Endodermal cell (in vitro differentiated cells): ENCODE measurements at places on chromosomes 2 and 18.

GRCh38 chr2:173869244-173870229 is 95.6 kb downstream of the SP3 start:
- DNase-seq = no peak

DNA sequence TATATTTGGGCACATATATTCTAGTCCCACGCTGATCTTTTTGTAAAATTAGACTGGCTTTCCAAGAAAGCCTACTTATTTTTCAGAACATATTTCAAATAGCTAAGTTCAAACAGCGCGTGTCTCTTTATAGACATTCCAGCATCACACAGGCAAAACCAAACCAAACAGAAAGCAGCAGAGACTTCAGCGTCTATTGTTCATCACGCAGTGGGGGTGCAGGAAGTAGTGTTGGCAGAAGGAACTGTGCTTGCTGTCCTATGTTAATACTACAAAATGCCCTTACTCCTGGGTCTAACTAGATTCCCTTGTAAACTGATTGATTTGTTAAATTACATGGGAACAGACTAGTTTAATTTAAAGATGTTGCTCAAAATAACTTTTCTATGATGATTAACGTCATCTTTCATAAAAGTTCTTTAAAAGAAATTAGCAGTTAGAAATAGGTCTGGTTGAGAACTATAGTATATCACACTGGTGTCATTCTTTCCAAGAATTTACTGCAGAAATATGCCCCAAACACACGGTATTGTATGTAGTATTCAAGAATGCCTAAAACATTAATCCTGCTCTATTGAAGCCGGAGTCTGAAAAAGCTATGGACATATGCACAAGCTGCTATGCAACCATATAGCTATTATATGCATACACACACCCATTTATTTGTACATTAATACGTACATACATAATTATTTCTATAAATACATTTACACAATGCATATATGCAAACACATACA is 436.3 kb downstream of the CBLN2 start:
- DNase-seq = peak; percentile 68

DNA sequence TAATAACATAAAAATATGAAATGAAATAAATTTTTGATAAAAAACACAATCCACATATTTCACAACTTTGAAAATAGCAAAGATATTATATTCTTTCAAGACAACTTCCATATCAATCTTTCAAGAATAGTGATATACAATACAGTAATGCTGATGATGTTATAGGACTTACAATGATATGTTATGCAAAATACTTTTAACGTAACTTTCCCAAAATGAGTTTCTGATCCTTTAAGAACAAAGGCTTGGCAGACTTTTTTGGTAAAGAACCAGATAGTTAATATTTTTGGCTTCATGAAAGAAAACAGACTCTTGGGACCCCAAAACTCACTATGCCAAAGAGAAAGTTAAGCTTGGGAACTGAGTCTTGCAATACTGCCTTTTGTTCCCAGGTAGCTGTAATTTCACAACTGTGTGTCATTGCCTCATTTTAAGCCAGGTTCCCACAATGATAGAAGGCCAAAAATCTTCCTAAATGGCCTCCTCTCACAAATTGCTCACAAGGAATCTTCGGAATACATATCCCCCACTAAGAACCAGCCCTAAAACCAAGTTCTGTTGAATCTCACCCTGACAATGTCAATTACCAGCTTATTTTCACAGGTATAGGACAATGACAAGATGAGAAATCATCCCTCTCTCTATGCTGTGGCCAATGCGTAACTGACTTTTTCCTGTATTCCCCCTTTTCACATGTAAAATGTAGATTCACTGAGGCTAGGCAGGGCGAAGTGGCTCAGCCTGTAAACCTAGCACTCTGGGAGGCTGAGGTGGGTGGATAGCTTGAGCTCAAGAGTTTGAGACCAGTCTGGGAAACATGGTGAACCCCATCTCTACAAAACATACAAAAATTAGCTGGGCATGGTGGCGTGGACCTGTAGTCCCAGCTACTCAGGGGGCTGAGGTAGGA is 54.8 kb upstream of the STRN start:
- DNase-seq = no peak

- DNase-seq = no peak
These were observed 24.8 kb upstream of the MALL start for GRCh38 chr2:110140401-110140800.

- DNase-seq = no peak
These were observed 1.6 kb upstream of the RTP5 start for GRCh38 chr2:241867776-241868420.

GRCh38 chr2:160405077-160405867 is 88.3 kb downstream of the RBMS1 start:
- peak; percentile 78 for DNase-seq

- no peak for DNase-seq
These were observed 319.1 kb upstream of the MEX3C start for GRCh38 chr18:51516478-51517038.

DNA sequence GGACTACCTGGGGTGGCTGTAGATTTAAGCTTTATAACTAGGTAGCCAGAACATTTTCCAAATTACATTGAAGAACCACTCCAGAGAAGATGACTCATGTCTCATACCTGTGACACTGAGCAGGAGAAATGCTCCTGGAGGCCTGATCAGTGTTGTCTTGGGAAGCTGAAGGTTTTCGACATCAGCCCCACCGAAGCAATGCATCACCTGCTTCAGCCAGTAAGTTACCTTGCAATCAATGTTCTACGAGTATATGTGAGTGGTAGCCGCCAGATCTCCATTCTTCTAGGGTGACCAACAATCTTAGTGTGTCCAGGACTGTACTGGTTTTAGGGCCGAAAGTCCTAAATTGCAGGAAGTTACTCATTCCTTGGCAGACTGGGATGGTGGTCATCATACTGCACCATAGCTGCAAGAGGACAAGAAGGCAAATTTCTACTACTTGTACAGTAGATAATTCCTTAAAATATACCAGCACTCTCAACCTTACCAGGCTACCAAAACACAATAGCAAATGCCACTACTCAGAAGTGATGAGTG is 109.3 kb upstream of the LINC00305 start:
- no peak for DNase-seq

GRCh38 chr18:45686891-45687611 is 36.9 kb upstream of the SLC14A1 start:
- peak; percentile 63 for DNase-seq

GRCh38 chr18:62919109-62919838 is 203.9 kb downstream of the PHLPP1 start:
- no peak for DNase-seq

- no peak for DNase-seq
These were observed 2.2 kb downstream of the C1D start for GRCh38 chr2:68060652-68061051.

- no peak for DNase-seq
These were observed 241.2 kb upstream of the KCNJ3 start for GRCh38 chr2:154457286-154457685.

GRCh38 chr2:74003494-74004211 is 18.9 kb downstream of the TET3 start:
- peak; percentile 68 for DNase-seq

DNA sequence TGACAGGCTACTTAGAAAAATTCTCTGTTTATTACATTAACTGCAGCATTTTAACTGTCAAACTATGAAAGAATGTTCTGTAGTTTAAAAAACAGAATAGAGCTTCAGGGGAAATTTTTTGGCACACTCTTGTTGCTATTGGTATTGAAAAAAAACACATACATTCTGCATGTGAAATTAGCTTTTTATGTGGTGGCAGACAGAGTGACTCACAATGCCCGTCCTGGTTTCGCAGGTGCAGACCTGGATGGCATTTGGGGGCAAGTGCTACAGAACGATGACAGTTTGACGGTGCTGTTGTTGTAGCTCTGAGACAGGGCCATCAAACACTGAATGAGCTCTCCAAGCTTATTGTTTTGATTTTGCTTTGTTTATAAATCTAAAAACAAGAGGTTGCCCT is 105.0 kb upstream of the MAP3K20 start:
- DNase-seq = no peak

GRCh38 chr18:58928386-58928785 is 63.7 kb downstream of the ZNF532 start:
- DNase-seq = no peak

GRCh38 chr2:13227578-13227977 is 510.8 kb downstream of the TRIB2 start:
- DNase-seq = no peak

DNA sequence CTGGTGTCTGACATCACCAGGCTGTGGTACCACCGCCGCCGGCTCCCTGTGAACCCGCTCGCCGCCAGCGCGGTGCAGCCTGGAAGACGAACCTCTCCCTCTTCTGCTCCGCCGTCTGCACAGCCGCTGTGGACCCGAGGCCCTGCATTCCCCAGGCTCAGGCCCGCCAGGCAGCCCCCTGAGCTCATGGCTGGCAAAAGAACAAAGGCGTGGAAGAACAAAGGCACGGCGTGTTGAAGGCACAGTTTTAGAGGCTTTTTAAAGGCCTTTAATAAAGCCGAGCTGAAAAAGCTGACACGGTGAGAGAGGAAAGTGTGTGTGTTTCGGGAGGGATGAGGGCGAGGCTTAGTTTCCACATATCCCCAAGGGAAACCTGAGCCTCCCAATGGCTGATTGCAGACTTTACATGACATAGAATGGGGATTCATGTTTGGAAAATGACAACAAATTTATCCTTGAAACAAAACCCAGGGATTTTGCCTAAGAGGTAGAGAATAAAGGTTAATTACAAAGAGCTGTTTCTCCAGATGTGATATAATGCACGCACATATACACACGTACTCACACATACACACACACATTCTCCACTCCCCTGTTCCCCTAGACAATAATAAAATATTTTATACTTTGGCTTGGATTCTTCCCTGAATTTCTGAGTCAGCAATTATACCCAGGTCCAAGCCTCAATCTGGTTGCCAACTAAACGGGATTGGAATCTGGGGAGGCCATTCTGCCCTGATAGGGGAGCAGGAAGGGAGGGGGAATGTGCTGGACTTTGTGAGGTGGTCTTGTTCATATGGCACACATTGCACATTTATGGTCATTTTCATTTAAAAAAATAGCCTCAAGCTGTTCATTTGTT is 39.7 kb downstream of the RFX8 start:
- DNase-seq = peak; percentile 81

GRCh38 chr2:238091436-238092060 is 8.6 kb upstream of the ESPNL start:
- no peak for DNase-seq

DNA sequence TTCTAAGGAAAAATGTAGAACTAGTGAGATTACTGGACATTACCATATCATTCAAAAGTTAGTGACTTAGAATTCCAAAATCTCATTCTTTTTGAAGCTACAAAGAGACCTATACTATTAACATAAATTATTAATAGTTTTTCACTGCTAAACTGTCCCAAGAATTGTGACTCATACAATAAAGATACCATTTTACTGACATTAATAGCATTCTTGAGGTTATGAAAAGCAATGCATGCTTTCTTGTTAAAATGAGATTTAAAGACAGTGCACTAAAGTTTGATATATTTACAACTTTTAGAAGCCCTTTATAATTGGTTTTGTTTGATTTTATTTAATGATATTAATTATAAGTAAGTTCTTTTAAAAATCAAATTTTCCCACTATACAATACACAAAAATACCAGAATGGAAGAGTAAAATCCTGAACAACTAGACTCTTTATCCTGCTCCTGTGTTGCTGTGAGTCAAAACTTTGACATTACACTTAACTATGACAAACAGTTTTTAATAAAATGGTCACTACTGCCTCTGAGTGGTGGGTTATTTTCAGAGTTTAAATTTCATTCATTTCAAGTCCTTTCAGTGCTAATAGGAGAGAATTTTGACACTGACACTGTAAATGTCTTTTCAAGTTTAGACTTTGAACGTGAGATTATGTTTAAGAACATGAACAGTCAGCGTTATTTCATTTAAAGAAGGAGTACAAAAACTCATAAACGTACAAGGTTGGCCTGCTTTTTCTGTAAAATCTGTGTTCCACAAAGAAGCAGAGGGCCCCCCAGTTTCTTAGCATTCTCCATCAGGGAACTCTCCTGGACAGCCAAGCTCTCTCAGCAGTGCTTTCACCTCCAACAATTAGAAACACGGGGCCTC is 54.5 kb downstream of the FAM124B start:
- no peak for DNase-seq

DNA sequence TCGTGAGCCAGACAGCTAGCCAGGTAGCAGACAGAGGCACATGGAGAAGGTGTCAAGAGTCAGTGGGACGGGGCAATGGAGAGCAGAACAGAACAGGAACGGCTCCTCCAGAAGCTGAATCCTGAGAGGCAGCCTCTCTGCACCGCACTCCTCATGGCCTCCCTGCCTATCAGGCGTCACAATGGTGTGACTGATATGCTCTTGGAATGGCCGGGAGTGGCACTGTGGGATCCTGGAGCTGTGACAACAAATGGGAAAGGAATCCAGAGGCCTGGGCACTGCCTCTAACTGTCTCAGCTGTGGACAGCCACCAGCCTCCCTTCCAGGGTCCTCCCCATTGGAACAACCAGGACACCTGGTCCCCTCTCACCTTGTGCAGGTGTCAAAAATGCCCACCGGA is 89.1 kb upstream of the ID2 start:
- peak; percentile 68 for DNase-seq

DNA sequence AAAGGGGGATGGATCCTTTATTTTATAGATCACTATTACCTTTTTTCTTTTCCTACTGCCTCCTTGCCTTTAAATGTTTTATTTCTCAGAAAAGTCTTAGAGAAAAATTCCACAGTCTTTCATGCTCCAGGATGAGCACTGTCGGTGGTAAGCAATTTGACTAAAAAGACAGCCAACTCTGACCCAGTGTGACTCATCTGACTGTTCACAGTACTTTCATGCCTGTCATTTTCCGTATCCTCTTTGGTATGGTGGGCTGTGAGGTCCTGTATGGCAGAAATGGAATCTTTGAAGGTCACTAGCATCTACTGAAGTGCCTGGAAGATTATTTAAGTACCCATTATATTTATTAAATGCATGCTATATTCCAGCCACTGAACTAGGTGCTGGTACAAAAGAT is 2.1 kb upstream of the RFTN2 start:
- no peak for DNase-seq

- DNase-seq = no peak
These were observed 76.1 kb upstream of the MAPRE2 start for GRCh38 chr18:34965108-34965507.

- DNase-seq = no peak
These were observed 811.3 kb downstream of the CPS1 start for GRCh38 chr2:211367711-211368110.

- DNase-seq = peak; percentile 73
These were observed 1.1 kb upstream of the SPAST start for GRCh38 chr2:32061973-32062861.

DNA sequence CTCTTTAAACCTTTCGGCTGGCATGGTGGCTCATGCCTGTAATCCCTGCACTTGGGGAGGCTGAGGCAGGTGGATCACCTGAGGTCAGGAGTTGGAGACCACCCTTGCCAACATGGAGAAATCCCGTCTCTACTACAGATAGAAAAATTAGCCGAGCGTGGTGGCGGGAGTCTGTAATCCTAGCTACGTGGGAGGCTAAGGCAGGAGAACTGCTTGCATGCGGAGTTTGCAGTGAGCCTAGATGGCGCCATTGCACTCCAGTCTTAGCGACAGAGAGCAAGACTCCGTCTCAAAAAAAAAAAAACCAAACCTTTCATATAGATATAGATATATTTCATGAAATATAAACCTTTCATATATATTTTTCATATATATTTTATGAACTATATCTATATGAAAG is 864.7 kb downstream of the TRIB2 start:
- DNase-seq = peak; percentile 85

- DNase-seq = peak; percentile 83
These were observed 1.0 kb upstream of the BMPR2 start for GRCh38 chr2:202375033-202375608.

GRCh38 chr2:199602271-199602895 is 144.6 kb upstream of the SATB2 start:
- peak; percentile 77 for DNase-seq

- no peak for DNase-seq
These were observed 1691.8 kb upstream of the LRRTM1 start for GRCh38 chr2:81996332-81996731.

GRCh38 chr2:58019229-58019628 is 27.4 kb upstream of the VRK2 start:
- no peak for DNase-seq
